NCI-H524 (cell line): ENCODE measurements at places on chromosomes 2 and 18.

DNA sequence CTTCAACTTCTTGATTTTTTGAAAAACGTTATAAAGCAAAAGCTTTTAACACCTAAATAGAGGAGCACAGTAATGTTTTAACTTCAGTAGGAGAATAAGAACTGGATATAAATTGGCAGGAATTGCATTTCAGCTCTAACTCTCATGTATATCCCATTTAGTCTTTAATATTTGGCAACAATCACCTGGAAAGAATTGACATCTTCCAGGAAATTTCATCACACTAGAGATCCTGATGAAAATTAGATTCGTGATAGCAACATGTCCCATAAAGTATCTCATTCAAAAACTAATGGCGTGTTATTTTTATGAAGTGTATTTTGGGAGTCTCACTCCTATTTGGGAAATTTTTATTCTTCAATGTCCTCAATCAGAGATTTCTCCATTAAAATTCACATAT is 131.1 kb upstream of the DNAJC10 start:
- DNase-seq = no peak

- DNase-seq = no peak
These were observed 68.6 kb downstream of the SMIM21 start for GRCh38 chr18:75358928-75359327.

GRCh38 chr2:88852753-88853402 is 161.4 kb downstream of the RPIA start:
- DNase-seq = no peak

GRCh38 chr2:226699321-226699720 is 100.3 kb downstream of the IRS1 start:
- DNase-seq = peak; percentile 71

DNA sequence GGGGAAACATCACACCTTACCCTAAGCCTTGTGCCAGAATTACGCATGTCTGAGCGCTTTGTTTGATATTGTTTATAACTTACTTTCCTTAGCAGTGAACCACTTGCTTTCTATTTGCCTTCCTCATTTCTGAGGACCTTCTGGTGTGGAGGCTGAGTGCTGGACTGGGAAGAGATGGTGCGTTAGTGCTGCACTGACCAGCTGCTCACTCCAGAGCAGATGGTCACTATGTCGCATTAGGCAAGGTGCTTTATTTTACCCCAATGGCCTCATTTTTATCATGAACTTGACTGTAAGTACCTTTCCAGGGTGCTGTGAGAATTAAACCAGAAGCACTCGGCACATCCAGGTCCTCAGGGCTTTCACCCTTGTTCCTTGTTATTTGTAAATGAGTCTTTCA is 46.6 kb upstream of the TMEM18 start:
- DNase-seq = peak; percentile 70
